ENCODE measurements at places on chromosomes 3 and 15.

GRCh38 chr15:67201136-67201535 is 53.3 kb downstream of the AAGAB start:
- DNase-seq = no peak

DNA sequence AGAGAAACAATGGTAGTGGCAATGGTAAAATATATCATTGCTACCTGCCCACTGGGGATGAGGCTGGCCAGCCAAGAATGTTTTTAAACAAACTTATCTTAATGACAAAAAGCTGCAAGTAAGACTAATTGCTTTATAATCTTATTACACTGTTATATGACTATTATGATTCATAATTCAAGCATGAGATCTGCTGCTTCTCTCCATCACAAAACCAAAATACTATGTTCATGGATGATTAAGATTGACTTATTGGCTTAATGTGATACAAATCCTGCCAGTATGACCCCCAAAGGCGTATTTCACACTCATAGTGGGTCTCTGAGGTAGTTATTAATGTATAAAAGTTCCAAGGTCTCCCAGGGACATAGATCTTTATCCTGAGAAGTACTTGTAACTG is 52.6 kb downstream of the FBN1 start:
- DNase-seq = no peak

DNA sequence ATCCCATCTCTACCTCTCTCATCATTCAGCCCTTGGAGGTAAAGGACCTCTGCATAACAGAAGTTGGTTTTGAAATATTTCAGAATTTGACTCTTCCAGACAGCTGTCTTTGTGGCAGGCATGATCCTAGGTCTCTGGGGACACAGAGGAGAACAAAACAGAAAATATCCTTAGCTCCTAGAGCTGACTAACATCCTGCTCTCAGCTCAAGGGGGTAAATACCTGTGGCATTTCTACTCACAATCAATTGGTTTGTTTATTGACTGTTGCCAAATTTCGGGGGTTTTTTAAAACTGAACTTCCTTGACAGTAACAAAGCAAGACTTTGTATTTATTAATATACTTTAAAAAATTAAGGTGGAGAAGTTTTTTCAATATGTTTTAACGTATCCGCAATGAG is 78.8 kb downstream of the EOMES start:
- no peak for DNase-seq

DNA sequence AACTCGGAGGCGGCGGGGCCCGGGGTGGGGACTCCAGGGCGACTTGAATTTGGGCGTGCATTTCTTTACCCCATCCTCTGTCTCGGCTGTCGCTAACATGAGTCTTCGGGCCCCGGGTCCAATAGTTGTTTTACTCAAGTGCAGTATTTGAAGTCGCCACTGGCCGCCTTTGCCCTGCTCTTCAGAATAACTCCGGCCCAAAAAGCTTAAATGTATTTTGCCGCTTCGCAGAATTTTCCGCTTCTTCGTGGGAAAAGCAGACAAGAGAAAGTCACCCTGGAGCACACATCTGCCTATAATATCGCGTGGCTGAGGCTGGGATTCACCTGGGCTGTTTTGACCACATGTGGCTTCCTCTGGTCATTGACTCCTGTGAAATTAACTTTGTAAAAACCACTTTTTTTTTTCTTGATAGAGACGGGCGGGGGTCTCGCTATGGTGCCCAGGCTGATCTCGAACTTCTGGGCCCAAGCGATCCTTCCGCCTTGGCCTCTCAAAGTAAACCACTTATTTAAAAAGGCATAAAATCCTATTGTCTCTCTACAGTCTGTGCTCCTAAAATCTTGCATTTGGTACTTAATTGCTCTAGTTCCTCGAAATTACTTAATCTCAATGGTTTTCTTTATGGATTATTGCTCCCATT is 676 bp downstream of the CNOT10 start:
- DNase-seq = no peak

DNA sequence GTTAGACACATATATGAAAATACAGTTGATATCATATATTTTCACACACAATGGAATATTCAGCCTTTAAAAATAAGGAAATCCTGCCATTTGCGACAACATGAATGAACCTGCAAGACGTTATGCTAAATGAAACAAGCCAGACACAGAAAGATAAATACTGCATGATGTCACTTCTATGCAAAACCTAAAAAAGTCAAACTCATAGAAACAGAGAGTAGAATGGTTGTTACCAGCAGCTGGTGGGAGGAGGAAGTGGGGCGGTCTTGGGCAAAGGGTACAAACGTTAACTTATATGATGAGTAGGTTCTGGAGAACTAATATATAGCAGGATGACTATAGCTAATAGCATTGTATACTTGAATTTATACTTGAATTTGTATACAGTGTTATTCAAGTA is 213.2 kb upstream of the NR2F2 start:
- no peak for DNase-seq

GRCh38 chr3:74353039-74353438 is 261.4 kb downstream of the CNTN3 start:
- DNase-seq = no peak

Measured in omental fat pad (tissue), 4 donors.